ENCODE measurements at places on chromosomes 7 and 10.

GRCh38 chr10:104735757-104736391 is 94.8 kb downstream of the SORCS3 start:
- DNase-seq: no peak

DNA sequence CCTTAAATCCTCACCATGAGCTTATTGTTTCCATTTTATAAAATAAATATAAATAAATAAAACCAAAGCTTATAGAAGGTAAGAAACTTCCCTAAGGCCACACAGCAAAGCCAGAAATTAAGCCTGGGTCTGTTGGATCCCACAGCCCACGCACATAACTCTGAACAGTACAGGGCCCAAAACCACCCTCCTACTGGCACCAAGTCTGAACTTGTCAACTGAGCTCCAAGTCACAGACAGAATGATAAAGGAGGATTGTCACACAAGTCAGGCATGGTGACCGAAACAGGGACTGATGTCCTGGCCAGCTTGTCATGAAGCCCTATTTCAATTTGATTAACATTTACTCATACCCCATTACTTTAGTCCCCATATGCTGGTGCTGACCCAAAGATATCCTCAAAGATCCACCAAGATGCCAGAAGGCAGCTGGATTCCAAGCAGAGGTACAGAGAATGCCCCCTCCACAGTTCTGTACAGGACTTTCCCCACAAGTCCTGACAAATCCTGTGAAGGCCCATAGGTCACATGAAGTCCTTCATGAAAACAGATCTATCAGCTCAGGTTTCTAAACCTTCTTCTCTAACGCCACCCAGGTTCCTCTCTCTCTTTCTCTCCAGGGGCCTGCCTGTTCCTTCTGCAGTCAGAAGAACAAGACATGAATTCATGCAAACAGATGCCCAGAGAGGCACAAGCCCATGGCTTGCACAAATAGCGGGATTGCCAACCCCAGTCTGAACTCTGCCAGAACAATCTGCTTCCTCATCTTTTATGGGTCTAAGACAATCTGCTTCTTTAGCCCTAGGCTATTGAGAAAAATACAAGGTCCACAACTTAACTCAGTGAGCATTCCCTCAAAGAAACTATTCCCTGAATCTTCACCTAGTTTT is 60.9 kb downstream of the GLI3 start:
- no peak for DNase-seq

GRCh38 chr10:132468216-132468615 is 69.4 kb upstream of the INPP5A start:
- DNase-seq: no peak

DNA sequence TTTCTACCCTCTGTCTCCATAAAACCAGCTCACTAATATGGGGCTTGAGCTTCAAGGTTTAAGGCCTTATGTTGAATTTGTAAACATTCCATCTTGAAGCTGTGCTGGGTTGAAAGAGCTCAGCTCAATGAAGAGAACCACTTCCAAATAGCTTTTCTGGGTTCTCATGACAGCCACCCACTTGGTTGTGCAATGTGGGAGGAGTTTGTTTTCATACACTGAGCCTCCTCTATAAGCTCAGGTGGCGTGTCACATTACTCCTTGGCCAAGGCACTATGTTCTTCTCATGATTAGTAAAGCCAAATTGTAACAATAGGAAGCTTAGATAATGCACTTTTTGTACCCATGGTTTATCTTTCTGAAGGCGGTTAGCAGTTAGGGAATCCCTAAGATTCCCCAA is 265.6 kb downstream of the PTEN start:
- no peak for DNase-seq

DNA sequence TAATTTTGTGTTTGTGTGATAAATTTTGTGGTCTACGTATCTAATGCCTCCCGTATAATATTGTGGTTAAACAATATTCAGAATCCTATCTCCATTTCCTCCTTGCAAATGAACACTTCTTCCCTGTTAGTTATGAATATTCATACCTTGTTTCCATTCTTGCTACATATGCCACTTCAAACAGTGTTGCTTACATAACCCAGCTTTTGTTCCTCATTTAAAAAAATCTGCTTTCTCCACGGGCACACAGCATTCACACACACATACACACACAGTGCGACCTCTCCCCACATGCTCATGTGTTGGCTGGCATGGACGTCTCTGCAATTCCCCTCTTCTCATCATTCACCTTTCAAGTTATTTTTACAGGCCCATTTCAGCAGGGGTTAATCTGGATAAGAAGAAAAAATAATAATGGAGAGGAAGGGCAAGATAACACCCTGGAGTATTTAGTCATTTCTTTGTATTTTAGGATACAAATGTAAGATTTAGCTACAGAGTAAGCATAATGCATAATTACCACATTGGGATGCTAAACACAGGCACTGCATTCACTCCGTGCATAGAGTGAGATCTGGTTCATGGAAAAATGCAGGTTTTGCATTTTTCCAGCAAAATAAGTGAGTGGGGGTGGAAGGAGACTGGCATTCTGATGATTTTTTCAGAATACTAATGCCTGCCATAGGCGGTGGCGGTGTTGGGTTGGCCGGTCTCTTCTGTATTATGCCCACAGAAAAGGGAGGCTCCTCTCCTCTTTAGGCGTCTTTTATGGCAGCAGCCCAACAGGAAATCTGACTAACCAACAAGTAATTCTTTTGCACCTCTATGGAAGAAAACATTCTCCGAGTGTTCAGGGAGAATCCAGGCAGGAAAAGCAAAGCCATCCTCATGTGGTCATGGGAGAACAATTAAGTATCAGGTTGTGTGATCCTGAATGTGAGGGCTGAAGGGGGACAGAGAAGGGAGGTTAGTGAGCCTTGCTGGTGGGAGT is 31.7 kb upstream of the ELMO1 start:
- DNase-seq: no peak

- no peak for DNase-seq
Measured at GRCh38 chr7:69714886-69715576, 116.8 kb downstream of the AUTS2 start.

GRCh38 chr7:16982640-16983350 is 101.0 kb upstream of the AGR3 start:
- peak; percentile 31 for DNase-seq
